ENCODE measurements at places on chromosomes 5 and 9.
A peak's percentile ranks its signal among the peaks of the same experiment; 100 is the strongest.

GRCh38 chr9:101487443-101487840, 46.2 kb upstream of the RNF20 start:
- DNase-seq: no peak

DNA sequence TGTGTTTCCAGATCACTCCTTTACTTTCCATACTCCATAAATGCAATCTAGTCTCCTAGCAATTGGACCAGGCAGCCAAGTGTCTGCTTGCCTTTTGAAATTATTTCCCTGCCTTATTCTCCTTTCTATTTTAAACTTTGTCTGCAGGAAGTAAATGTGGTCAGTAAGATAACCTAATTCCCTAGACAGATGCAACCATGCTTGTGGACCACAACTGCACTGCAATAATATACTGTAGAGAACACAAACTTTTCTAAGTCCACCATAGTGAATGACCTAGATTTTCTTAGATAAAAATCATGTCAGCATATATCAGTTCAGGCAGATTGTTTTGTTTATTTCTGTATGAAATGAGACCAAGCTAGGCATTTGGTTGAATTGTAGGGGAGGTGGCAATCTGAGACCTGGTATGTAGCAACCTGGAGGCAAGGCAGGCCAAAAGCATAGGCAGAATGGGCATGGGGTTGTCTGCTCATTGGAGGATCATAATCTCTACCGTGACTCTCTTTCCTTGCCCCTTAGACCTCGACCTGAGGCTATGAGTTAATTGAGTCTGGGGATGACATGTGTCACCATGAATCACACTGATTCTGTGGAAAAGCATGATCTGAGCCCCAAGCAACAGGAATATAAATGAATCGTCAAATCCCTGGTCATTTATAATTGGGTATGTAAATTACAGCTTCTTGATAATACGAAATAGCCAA, 20.7 kb downstream of the ACTL7B start:
- no peak for DNase-seq

DNA sequence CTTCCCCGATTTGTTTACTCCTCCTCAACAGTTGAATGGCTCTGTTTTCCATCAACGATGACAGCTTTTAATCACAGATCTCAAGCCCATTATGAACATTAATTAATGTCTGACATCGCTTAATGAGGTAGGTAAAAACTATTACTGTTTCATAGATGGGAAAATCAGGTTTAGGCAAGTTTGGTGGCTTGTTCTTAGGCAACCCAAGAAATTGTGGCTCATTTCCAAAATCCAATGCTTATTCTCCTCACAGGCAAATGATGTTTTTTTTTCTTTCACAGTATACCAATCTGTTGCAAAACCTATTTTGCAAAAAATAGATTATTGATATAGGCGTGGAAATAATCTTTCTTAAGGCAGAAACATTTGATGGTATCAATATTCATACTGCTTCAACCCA, 70.8 kb upstream of the CHD1 start:
- no peak for DNase-seq

- DNase-seq: no peak
Observed at GRCh38 chr5:14038341-14038959, 94.0 kb upstream of the DNAH5 start.

- DNase-seq: no peak
Observed at GRCh38 chr5:158545949-158546530, 553.7 kb downstream of the EBF1 start.

- DNase-seq: no peak
Observed at GRCh38 chr5:80189201-80189600, 66.6 kb downstream of the SERINC5 start.

- peak; percentile 12 for DNase-seq
Observed at GRCh38 chr5:54905942-54906537, 79.4 kb downstream of the ESM1 start.

DNA sequence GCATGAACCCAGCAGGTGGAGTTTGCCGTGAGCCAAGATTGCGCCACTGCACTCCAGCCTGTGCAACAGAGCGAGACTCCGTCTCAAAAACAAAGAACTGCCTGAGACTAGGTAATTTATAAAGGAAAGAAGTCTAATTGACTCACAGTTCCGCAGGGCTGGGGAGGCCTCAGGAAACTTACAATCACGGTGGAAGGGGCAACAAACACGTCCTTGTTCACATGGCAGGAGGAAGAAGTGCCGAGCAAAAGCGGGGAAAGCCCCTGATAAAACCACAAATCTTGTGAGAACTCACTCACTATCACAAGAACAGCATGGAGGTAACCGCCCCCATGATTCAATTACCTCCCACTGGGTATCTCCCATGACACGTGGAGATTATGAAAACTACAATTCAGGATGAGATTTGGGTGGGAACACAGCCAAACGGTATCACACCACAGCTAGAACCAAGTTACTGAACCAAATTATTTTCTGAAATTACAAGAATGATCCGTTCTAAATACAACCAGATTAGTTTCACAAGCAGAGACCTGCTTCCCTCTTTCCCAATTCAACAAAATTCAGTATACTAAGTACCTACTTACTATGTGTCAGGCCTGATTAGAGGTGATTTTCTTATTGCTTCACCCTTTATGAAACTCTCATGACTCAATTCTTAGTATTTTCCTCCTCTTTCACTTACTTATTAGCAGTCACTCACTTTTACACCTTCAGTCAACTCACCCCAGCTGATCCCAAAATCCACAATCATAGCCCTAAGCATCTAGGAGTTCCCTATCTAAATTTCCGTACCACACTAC, 8.4 kb downstream of the UBTD2 start:
- peak; percentile 38 for DNase-seq

GRCh38 chr5:151179489-151179840, 21.9 kb upstream of the ANXA6 start:
- DNase-seq: no peak

GRCh38 chr5:57033103-57033502, 81.2 kb upstream of the MIER3 start:
- no peak for DNase-seq

- no peak for DNase-seq
Observed at GRCh38 chr5:137825165-137825564, 42.5 kb upstream of the MYOT start.

DNA sequence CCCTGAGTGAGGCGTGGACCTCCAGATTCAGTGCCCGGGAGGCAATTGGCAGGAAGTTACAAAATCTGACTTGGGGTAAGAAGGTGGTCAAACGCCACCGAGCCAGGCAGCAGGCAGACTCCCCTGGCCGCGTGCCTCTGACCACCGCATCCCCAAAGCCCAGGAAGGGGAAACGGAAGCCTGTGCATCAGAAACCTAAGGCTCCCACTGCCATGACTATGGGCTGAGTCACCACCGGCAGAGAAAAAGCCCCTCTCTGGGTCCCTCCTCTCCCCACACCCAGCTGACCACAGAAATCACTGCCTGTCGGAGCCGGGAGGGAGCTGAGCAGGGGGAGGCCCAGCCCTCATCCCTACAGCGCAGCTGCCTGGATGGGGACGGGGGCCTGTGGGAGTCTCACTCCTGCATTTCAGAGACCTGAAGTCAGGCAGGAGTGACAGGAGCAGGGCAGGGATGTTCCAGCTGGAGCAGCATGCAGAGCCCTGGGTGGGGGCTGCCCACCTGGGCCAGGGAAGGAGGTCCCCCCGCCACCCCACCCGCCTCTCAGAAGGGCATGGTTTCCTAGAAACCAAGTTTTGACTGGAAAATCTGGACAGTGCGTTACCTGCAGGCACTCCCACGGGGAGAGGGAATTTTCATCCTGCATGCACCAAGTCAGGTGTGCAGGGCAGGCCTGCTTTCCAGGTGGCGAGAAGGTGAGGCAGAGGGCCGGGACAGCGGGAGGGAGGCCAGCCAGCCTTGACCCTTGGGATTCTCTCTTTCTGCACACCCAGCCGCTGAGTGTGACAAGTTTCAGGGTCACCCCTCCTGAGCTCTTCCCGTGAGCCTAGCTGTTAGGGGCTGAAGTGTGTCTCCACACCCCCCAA, 68.2 kb downstream of the LRSAM1 start:
- no peak for DNase-seq

- DNase-seq: no peak
Observed at GRCh38 chr9:94912700-94913249, 186.3 kb downstream of the AOPEP start.

DNA sequence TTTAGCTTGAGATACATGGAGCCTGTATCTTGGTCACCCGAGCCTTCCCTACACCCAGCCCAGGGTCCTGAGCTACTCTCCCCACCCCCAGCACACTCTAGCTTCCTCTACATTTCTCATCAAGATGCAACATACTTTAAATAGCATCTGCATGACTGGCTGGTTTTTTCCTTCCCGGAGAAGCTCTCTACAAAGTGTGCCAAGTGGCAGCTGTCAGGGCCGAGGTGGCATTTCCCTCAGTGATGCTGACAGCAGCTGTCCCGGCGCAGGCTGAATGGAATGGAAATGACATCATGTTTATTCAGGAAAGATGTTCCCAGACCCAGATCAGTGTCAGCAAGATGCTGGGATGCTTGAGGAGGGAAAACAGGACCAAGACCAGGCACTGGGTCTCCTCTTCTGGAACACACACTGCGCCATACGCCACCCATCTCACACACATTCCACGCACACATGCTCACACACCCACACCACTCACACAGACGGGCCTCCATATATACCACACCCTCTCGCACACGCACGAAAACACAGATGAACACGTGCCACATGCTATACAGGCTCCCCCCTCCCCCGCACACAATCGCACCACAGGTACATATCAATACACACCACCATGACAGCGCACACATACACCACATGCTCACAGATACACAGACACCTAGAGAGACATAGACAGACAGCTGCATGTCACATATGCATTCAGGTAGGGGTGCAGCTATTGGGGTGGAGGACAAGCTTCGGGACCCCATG, 67.8 kb downstream of the LHX2 start:
- DNase-seq: no peak

- DNase-seq: no peak
Observed at GRCh38 chr5:161566081-161566480, 19.6 kb upstream of the GABRB2 start.

GRCh38 chr5:127014573-127014972, 15.8 kb downstream of the MARCHF3 start:
- DNase-seq: no peak

- DNase-seq: no peak
Observed at GRCh38 chr5:116419258-116419657, 155.4 kb downstream of the SEMA6A start.

GRCh38 chr9:38127271-38127839, 58.3 kb upstream of the SHB start:
- no peak for DNase-seq

- DNase-seq: no peak
Observed at GRCh38 chr9:35776018-35776417, 15.4 kb upstream of the NPR2 start.

- no peak for DNase-seq
Observed at GRCh38 chr9:98775831-98776441, 20.4 kb downstream of the ANKS6 start.

GRCh38 chr5:134145779-134146581, 30.8 kb downstream of the SKP1 start:
- peak; percentile 81 for DNase-seq

GRCh38 chr9:135771401-135772051, 69.5 kb downstream of the KCNT1 start:
- no peak for DNase-seq

- no peak for DNase-seq
Observed at GRCh38 chr9:132783006-132783405, 95.1 kb downstream of the AK8 start.

- no peak for DNase-seq
Observed at GRCh38 chr9:38435521-38435920, 11.3 kb upstream of the IGFBPL1 start.

- DNase-seq: no peak
Observed at GRCh38 chr5:94385767-94386166, 232.6 kb downstream of the KIAA0825 start.

- DNase-seq: no peak
Observed at GRCh38 chr5:126624534-126624933, 23.8 kb downstream of the PHAX start.

GRCh38 chr9:86034863-86035734, 64.3 kb downstream of the GOLM1 start:
- DNase-seq: no peak

GRCh38 chr9:99235926-99236634, 14.0 kb downstream of the SEC61B start:
- DNase-seq: no peak

- DNase-seq: no peak
Observed at GRCh38 chr5:3033033-3033755, 281.7 kb upstream of the IRX2 start.

DNA sequence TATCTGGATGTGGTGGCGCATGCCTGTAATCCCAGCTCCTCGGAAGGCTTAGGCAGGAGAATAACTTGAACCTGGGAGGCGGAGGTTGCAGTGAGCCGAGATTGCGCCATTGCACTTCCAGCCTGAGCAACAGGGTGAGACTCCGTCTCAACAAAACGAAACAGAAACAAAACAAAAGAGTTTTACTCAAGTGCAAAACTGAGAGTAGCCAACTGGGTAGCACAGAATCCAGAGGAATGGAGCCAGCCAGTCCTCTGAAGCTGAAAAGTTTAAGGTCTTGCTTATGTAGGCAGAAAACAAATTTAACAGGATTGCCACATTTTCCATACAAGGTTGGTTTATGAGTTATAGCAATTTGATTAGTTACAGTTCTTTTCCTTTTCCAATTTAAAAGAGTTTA, 32.0 kb downstream of the SPIN1 start:
- no peak for DNase-seq

DNA sequence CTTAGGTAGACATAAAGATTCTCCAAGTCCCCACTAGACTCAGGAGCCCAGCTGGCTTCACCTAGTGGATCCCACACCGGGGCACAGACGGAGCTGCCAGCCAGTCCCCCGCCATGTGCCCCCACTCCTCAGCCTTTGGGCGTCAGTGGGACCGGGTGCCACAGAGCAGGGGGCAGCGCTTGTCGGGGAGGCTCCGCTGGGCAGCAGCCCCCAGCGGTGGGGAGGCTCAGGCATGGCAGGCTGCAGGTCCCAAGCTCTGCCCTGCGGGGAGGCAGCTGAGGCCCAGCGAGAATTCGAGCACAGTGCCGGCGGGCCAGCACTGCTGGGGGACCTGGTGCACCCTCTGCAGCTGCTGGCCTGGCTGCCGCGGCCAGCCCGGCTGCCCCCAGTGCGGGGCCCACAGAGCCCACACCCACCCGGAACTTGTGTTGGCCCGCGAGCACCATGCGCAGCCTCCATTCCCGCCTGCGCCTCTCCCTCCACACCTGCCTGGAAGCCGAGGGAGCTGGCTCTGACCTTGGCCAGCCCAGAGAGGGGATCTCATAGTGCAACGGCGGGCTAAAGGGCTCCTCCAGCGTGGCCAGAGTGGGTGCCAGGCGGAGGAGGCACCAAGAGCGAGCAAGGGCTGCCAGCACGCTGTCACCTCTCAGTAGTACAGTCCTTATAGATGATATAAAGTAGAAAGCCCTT, 390.7 kb downstream of the PLK2 start:
- DNase-seq: no peak

DNA sequence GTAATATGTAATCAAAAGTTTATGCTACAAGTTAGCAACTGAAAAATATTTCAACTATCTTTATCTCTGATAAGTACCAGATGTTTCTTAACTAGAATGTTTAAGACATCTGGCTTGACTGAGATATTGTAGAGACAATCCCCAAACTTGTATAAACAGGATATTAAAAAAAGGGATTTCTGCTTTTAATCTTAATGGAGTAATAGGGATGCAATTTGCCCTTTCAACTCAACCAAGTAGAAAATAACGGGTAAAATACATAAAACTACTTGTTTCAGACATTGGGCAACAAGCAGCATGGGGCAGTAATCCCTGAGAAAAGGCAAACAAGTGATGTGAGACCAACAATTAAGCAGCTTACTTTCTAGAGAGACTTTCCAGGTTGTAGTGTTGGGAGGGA, 9.4 kb upstream of the ADAMTS12 start:
- DNase-seq: no peak

- DNase-seq: no peak
Observed at GRCh38 chr9:23754551-23754950, 71.5 kb downstream of the ELAVL2 start.
